Neuronal stem cell (in vitro differentiated cells): ENCODE measurements at places on chromosomes 12 and 14.

DNA sequence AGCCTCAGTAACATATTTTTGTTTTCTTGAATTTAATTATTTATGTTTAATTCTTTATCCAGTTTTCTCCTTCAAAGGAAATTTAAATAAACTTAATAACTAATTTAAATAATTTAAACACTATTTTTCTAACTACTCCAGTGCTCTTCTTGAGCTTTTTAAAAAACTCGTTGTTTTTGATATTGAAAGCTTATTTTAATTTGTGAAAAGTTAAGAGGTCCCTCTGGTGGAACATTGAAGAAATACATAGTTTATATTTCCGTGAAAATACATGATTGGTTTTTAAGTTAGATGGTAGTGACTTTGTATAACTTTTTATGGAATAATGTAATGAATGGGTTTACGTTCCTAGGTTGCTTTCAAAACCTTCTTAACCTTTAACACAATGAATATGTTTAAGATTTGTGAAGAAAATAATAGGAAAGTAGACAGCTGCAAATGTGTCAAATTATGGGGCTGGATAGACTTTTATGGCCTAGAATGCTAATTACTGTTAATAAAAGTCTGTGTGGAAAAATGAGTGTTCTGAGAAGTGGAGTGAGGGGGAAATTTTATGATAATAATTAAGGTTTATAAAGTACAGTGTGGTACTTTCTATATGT lies 45.9 kb upstream of the MSRB3 start:
- no peaks in the 10 kb centered on the region for H3K4me1 ChIP-seq
- no peak overlapping the region for H3K27ac ChIP-seq
- no peak for DNase-seq
- H3K27me3 ChIP-seq, result no peaks in the 10 kb centered on the region

GRCh38 chr12:76400136-76400535 lies 51.9 kb upstream of the BBS10 start:
- H3K27ac ChIP-seq, result no peak overlapping the region
- no peaks in the 10 kb centered on the region for H3K27me3 ChIP-seq
- peaks cover 3% of the 10 kb centered on the region for H3K36me3 ChIP-seq
- DNase-seq, result no peak
- no peaks in the 10 kb centered on the region for H3K4me1 ChIP-seq

- H3K27ac ChIP-seq, result no peak overlapping the region
- H3K27me3 ChIP-seq, result no peaks in the 10 kb centered on the region
- peaks cover 16% of the 10 kb centered on the region for H3K4me1 ChIP-seq
- no peak overlapping the region for H3K4me3 ChIP-seq
Measured at GRCh38 chr12:125512541-125513298, 447.5 kb downstream of the AACS start.

GRCh38 chr14:49463146-49463545 lies 123.0 kb downstream of the RPS29 start:
- no peaks in the 10 kb centered on the region for H3K4me1 ChIP-seq
- DNase-seq, result no peak
- H3K27me3 ChIP-seq, result no peaks in the 10 kb centered on the region

DNA sequence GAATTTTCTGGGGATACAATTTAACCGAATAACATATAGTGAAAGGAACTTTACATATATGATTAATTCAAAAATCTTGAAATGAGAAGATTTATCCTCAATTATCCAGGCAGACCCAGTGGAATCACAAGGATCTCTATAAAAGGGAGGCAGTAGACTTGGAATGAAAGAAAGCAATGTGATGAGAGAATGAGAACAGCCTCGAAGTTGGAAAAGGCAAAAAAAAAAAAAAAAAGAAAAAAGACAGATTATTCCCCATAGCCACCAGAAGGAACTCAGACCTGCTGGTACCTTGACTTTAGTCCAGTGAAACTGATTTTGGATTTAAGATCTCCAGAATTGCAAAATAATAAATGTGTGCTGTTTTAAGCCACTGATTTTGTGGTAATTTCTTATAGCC lies 416.3 kb upstream of the OR4E1 start:
- no peaks in the 10 kb centered on the region for H3K4me1 ChIP-seq
- no peaks in the 10 kb centered on the region for H3K27me3 ChIP-seq
- H3K36me3 ChIP-seq, result no peaks in the 10 kb centered on the region

- H3K27ac ChIP-seq, result no peak overlapping the region
- peaks cover 15% of the 10 kb centered on the region for H3K4me1 ChIP-seq
- H3K36me3 ChIP-seq, result no peaks in the 10 kb centered on the region
- peaks cover 17% of the 10 kb centered on the region for H3K27me3 ChIP-seq
- no peak overlapping the region for H3K4me3 ChIP-seq
- DNase-seq, result no peak
Measured at GRCh38 chr12:55703901-55704761, 3.6 kb downstream of the ITGA7 start.

DNA sequence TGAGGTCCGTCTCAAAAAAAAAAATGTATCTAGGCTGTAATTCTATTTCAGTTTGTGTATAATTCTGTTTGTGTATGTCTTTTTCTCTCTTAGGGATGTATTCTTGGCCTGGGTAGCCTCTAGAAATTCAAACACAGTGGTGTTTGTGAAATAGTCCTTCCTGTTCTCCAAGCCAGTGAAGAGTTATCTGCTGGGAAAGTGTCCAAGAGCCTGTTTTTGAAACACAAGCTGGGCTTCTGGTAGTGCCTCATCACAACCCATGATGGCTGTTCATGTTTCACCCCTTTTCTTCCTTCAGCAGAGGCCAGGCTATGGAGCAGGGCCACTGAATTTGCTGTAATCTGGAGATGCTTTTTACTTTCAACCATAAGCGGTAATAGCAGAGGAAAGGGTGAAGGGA lies 14.7 kb downstream of the METTL3 start:
- H3K27ac ChIP-seq, result no peak overlapping the region
- no peaks in the 10 kb centered on the region for H3K4me1 ChIP-seq
- DNase-seq, result no peak
- H3K36me3 ChIP-seq, result peaks cover 38% of the 10 kb centered on the region

DNA sequence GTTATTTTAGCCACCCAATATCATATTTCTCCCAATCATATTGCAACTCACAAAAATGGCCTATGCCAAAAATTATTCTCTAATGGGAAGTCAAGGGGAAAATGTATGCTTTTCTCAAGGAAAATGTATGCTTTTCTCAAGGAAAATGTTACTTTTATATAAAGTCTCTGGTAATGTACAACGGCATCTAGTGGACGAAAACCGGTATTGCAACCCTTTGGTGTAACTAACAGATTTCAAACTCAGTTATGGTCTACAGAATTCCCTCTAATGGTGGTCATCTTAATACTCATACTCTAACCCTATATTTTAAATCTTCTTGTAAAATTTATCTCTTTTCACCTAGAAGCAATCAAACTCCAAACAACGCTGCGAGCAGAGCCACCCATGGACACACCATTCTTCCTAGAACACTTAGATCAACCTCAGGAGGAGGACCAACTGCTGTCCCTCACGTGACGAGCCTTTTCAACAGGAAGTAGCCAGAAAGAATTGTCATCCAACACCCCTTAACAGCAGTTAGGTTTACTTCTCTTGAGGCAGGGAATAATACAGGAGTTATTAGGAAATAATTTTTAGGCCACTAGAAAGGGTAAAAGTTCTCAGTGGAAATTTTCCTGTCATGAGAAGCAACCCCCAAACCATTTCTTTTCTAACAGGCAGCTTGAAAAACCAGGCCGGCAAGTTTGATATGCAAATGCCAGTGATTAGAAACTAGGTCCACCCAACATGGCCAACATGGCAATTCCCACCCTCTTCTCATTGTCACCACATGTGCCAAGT lies 20.1 kb downstream of the APOBEC1 start:
- DNase-seq, result no peak
- no peaks in the 10 kb centered on the region for H3K27me3 ChIP-seq
- H3K27ac ChIP-seq, result no peak overlapping the region
- H3K36me3 ChIP-seq, result no peaks in the 10 kb centered on the region
